ENCODE measurements at places on chromosomes 2 and 18.

GRCh38 chr18:58996131-58996641 lies 131.5 kb downstream of the ZNF532 start:
- DNase-seq = no peak

DNA sequence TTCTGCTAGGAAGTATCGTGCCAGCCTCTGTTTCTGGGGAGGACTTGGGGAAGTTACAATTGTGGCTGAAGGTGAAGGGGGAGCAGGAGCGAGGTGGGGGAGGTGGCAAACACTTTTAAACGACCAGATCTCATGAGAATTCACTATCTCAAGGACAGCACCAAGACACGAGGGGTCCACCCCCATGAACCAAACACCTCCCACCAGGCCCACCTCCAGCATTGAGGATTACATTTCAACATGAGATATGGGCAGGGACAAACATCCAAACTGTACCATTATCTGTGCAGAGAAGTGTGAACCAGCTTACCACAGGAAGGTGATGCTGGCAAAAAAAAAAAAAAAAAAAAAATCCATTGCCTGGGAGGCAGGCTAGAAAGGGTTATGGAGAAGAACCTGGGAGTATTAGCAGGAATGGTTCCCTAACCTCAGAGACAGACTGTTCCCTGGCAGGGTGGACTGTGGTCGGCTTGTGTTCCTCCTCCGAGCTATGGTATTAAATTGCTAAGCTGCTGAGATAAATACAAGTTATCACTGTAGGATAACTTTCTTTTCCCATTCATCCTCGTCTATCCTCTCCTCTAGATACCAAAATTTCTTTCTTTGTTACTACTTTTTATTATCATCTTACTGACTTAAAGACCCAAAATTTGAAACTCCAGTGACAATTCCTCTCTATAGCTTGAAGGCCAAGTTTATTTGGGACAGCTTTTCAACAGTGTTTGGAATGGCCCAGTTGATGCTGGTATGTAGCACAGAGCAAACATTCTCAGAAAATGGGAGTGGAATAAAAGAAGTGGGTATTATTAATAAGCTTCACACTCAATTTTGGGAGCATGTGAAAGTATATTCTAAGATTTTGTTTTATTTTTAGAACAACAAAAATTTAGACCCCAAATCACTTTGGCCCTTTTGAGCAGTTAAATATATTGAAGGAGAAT lies 73.7 kb upstream of the MAP3K20 start:
- no peak for DNase-seq

DNA sequence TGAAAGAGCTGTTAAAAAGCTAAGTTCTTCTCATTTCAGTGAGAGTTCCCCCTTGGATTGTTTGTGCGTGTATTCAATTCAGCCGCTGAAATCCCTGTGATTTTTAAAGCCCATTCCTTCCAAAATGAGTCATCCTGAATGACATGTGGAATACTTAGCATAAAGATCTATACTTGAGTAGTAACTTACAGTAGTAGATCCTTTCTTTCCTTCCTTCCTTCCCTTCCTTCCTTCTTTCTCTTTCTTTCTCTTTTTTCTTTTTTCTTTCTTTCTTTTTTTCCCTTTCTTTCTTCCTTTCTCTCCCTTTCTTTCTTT lies 18.2 kb upstream of the SOX11 start:
- DNase-seq = no peak

DNA sequence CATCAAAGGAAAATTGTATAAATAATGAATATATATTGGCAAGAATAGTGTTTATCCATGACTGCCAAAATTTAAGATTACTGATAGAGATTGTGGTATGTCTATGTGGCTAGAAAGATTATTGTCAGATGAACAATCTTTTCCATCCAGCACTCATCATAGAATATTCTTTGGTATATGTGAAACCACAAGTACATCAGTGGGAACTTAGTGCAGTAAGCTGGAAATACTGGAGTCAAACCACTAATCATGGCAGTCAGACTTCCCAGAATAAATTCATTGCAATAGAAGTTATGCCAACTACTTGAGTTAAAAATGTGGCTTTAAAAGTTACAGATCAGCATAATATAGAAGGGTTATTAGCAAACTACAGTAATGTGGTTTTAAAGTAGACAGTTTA lies 310.3 kb downstream of the GULP1 start:
- no peak for DNase-seq

DNA sequence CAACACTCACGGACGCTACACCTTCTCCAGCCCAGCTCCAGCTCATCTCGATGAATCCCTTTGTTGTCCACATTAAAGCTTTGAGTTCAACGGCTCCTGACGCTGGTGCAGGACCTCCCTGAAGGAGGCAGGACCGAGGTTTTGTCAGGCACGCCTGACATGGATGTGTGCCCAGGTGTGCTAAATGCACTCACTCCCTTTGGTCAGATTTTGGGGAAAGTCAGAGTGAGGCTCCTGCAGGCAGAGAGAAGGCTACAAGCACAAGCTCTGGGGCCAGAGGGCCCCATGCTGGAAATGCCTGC lies 78.6 kb downstream of the NDUFA10 start:
- no peak for DNase-seq

Data from stimulated activated CD8-positive, alpha-beta memory T cell treated with anti-CD3 and anti-CD28 coated beads, Interleukin-4, amount 100 ng/mL, for 4 hours (primary cell).